ENCODE measurements at places on chromosomes 7 and 10.

DNA sequence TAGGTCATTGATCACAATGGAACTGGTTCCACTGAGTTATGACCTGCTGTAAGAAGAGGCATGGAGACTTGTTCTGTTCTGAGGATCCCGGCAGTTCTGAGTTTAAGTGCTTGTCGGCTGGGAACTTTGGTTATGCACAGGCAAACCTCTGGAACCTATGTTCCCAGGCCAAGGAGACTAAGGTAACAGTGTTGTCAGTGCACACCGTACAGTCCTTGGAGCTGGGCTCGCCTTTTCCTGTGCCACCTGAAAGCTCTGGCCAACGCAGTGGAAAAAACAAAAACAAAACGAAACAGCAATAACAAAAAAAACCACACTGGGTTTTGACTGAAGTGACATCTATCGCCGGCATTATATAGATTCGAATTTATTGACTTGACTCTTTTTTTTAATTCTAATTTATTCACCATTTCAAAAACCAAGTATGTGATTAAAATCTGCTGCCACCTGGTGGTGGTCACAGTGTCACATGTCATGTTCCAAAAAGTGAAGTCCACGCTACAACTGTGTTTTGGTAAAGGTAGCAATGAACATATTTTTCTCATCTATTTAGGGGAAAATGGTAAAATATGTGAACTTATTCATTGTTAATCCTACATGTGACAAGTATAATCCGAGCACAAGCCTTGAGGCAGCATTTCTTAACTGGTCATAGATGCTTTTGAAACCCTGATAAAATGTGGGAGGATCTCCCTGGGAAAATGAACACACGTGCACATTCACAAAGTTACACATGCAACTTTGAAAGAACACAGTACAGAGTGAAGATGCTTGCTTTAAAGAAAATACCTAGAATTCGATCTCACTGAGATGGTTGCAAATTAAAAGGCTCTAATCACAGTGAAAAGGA is 113.8 kb upstream of the PPP2R2D start:
- peak; percentile 34 for DNase-seq

GRCh38 chr10:90856964-90857634 is 740 bp downstream of the HTR7 start:
- no peak for DNase-seq

DNA sequence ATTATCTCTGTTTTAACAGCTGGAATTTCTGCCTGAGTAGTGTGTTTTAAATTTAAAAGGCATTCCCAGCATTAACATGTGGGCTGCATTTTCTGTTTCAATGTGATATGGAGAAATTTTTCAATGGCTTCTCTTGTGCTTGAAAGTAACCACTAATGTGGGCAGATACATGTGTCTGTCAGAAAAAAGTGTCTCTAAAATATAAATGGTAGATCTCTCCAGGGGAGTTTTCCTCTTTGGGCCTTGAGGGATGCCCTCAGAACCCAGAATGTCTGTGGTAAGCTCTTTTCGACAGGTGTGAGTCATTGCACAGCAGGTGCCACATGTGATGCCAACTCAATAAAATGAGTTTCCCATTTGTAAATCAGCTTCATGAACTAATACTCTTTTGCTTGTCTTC is 221.1 kb downstream of the SEMA3E start:
- no peak for DNase-seq

GRCh38 chr7:5255832-5256231 is 26.9 kb upstream of the SLC29A4 start:
- no peak for DNase-seq

DNA sequence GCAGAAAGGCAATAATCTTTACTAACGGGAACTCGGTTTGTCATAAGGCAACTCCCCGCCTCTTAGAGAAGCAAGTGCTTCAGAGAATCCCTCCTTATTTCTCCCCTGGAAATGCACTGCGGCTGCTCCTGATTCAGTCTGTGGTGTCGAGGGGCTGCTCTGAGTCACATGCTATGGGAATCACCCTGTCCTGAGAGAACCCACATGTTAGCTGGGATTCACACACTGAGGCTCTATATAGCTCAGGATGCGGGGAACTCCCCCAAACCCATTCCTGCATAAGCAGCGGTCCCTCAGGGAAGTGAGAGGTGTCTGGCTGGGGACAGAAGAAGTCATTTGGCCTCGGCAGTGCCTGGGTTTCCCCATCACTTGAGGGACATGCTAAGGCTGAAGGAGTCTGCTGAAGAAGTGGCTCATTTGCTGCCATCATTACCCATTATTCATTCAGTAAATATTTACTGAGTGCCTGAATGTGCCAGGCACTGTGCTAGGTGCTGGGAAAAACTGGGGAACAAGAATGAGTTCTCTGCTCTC is 87.5 kb downstream of the ATXN7L1 start:
- no peak for DNase-seq

- DNase-seq, result no peak
These were observed 47.5 kb downstream of the RNF133 start for GRCh38 chr7:122651451-122651850.

- peak; percentile 96 for DNase-seq
These were observed 33.1 kb upstream of the EGFR start for GRCh38 chr7:54985426-54986330.

GRCh38 chr7:130274296-130274695 is 7.6 kb downstream of the CPA2 start:
- no peak for DNase-seq

DNA sequence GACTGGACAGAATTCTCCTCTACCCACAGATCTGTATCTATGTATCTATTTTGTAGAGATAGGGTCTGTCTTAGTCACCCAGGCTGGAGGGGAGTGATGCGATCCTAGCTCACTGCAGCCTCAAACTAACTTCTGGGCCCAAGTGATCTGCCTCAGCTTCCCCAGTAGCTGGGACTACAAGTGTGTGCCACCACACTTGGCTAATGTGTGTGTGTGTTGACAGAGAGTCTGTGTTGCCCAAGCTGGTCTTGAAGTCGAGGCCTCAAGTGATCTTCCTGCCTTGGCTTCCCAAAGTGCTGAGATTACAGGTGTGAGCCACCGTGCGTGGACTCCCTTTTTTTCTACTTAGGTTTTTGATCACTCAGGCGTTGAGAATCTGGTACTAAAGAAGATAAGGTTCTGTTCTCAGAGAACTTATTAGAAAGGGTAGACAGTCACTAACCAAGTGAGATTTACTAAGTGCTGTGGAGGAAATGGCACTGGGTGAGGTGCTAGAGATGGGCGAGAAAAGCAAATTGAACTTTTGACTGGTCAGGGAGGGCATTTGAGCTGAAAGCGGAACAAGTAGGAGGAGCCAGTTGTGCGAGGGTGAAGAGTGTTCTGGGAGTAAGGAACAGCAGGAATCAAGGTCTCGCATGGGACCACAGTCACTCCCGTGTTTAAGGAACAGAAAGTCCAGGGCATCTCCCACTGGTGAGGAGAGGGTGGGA is 18.0 kb downstream of the NDUFB2 start:
- no peak for DNase-seq

- DNase-seq, result no peak
These were observed 127.6 kb upstream of the UNC5B start for GRCh38 chr10:71084818-71085126.

DNA sequence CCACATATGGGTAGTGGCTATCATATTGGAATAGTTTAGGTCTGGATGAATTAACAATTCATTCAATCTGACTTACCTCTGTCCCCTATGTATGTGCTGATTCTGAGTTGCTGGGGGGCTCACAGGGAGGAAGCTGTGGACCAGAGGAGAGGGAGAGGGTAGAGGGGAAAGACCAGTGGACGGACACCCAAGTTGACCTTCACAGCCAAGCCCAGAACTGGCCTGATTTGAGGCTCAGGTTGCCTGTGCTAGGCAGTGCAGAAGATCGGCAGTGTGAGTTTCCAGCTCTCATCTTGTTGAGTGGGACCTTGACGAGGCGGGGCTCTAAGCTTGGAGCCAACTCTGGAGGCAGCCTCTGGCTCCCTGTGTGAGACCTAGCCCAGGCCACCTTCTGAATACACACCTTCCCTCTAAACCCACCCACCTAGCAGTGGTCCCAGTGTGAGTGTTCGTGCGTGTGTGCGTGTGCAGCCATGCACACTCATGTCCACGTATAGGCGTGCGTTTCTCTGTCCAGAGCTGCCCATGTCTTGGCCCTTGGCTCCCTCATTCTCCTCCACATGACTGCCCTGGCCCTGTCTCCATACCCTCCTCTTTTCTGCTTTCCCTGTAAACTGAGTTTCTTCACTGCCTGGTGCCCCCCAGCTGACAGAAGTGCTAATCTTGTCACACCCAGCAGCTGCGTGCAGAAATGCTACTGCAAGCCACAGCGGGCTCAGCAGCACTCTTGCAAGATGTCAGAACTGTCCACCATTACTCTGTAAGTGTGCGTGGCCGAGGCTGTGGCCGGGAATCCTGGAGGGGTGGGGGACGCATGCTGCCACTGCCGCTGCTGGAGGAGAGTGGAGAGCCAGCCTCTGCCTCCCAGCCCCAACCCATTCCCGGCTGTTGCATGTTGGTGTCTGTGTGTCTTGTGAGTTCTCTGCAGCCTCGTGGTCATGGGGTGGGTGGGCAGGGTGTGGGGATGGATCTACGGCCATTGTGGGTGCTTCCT is 47.6 kb downstream of the ADCYAP1R1 start:
- no peak for DNase-seq

- peak; percentile 25 for DNase-seq
These were observed 1.5 kb upstream of the FERD3L start for GRCh38 chr7:19146699-19147098.

GRCh38 chr10:118698421-118698820 is 56.3 kb downstream of the CACUL1 start:
- DNase-seq, result peak; percentile 87

DNA sequence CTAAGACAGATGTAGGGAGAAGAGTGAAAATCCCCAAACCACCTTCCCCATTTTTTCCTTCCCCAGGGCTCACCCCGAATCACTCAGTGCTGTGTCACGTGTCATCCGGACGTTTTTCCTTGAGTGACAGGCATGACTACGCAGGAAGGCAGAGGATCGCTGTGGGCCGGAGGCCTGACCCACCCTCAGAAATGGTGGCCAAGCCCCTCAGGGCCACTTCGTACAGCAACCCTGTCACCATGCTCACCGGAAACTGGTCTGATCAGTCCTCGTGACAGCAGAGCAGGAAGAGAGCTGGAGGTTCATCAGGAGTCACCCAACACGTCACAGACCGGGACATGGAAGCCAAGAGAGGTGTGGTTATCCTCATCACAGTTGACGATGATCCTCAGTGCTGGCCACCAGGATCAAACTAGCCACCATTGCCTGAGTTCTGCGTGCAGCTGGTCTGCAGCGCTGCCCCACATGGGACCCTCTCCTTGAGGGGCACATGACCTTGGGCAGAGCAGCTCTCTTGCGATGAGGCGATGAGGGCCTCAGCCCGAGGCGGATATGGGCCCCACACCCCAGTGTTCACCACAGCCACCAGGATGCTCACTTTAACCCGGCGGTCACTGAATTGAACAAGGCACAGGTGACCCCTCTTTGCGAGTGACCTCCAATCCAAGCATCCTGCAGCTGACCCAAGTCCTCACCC is 99.3 kb upstream of the INSIG1 start:
- no peak for DNase-seq

DNA sequence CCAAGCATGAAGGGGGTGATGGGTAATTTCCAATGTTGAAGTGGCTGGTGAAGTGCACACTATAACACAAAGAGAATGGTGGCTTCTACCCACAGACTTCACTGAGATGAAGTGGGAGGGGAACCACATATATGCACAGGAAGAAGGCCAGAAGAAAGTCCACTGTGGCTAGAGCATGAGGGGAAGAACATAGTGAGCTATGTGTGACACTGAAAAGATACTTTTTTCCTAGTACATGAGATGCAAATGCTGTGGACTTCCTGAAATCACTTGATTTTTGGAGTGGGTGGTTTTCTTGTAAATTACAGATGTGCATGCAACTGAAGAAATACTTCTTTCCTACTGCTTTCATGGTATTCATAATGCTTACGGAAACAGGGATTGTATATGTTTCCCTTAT is 115.6 kb upstream of the PHYHIPL start:
- no peak for DNase-seq

DNA sequence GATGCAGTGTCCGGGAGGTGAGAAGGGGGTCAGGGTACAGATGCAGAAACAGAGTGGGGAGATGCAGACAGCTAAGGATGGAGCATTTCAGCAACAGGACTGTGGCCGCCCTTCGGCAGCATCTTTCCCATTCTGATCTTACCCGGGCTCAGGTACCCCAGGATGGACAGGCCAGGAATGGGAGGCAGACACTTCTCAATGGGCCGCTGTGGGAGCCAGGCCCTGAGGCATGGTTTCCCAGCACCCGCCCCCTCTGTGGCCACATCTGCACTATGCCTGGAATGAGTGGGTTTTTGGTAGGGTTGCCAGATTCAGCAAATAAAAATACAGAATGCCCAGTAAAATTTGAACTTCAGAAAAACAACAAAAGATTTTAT is 105.2 kb upstream of the CTBP2 start:
- peak; percentile 20 for DNase-seq

GRCh38 chr10:77717336-77717735 is 79.7 kb upstream of the KCNMA1 start:
- no peak for DNase-seq

DNA sequence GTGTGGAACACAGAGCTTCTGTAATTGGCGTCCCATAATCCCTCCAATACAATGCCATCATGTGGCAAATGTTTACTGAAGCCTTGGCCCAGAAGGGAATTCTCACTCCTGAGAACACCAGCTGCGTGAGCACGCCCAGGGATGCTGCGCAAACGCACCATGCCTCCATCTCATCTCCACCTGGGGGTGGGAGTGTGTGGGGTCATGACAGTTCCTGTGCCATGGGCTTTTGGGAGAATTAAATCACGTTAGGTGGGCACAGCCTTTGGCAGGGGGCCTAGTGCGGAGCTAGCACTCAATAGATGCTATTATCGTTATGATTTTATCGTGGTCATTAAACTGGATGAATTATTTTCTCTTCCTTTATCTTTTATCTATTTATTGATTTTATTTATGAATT is 15.8 kb downstream of the WDFY4 start:
- DNase-seq, result no peak

GRCh38 chr7:129270077-129270476 is 45.2 kb downstream of the AHCYL2 start:
- no peak for DNase-seq

GRCh38 chr7:6315746-6316145 is 43.3 kb upstream of the CYTH3 start:
- DNase-seq, result no peak

DNA sequence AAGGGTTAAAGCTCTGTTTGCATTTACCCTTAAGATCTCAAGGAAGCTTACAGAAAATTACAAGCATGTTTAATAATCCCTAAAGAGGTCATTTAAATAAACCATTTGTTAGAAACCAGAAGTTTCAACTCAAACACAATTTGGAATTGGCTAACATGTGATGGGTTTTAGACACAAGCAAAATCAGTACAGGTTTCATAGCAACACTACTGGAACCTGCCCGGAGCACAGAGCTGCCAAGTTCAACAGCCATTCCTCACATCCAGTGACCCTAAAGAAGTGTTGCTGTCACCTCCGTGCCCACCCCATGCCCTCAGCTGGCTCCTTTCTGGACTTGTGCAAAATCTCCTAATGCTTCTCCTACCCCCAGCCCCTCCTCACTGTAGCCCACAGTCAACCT is 338.8 kb upstream of the AUTS2 start:
- DNase-seq, result no peak

Data from M059J (cell line).